Fibroblast of skin of scalp (primary cell): ENCODE measurements at places on chromosomes 5 and 9.
A peak's percentile ranks its signal among the peaks of the same experiment; 100 is the strongest.

DNA sequence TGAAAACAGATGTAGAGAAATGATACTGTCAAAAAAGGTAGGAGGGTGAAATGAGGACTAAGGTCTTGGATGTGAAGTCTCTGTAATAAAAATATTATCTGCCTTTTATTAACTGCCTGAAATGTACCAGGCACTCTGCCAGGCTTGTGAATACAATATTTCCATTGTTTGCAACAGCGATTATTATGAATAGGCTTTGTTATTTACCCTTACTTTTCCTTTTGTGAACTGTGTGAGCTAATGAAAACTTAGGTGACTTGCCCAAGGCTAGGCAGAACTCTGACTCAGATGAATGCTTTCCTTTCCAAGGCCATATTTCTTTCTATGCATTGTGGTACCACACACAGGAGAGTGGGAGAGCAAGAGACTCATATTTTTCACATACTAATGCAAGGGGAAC is 204.1 kb downstream of the CDH12 start:
- DNase-seq, result no peak

GRCh38 chr5:93915142-93915553 is 173.7 kb upstream of the POU5F2 start:
- DNase-seq, result peak; percentile 60

DNA sequence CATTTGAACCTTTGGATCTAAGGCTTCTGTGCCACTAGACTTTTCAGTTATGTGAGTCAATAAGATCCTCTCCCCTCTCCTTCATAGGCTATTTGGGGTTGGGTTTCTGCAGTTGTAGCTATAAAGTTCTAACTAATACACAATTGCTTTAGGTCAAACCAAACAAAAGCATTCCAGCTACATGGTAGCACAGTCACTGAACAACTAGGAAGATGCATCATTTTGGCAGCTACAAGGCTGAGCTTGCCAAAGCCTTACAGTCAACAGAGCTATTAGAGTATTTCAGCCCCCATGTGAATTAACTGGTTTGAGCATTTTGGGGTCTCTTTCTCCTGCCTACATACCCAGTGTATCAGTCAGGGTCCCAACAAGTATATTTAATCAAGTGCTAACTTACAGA is 234.6 kb downstream of the ZNF608 start:
- no peak for DNase-seq

GRCh38 chr5:125536582-125536981 is 790.1 kb upstream of the ZNF608 start:
- DNase-seq, result peak; percentile 82

GRCh38 chr5:35847961-35848360 is 8.7 kb upstream of the IL7R start:
- DNase-seq, result no peak

GRCh38 chr9:110815361-110815760 is 146.8 kb downstream of the MUSK start:
- DNase-seq, result no peak

- DNase-seq, result no peak
Measured at GRCh38 chr5:157369507-157369906, 90.5 kb upstream of the NIPAL4 start.

DNA sequence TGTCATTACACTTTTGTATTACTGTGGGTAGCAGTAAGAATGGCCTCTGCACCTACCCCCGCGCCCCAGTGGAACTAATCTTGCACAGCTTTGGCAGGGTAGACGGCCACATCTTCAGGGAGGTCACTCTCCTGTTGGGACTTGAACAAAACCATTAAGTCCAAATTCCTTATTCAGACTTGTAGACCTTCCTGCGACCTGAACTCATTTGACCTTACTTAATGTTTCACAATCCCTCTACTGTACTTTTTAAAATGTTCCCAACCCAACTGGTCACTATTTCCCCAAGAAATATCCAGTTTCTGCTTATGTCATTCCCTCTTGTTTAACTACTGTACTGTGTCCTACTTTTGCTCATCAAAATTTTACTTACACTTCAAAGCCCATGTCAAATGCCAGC is 5.3 kb upstream of the FAM120AOS start:
- no peak for DNase-seq

- DNase-seq, result no peak
Measured at GRCh38 chr9:82865524-82865923, 197.4 kb downstream of the RASEF start.

DNA sequence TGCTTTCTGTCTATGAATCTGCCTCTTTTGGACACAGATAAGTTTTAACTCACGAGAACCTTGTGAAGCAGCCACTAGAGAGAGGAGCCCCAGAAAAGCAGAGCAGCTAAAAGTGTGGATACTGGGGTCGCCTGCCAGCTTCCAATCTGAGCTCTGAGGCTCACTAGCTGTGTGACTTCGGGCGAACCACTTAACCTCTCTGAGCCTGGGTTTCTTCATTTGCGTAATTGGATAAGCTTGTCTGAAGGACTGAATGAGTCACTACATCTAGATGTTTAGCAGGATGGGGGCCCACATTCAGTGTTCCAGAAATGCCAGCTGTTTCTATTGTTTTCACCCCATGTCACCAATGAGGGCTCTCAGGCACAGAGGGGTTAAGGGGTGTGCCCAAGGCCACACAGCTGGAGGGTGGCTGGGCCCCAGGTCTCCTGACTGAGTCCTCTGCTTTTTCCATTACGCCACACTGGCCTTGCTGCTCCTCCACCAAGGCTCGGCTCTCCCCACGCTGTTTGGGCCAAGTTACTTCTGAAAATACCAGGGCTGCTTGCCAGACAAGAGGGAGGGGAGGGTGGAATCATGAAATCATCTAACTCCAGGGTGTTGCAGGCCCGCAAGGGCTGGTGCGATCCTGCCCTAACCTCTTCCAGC is 36.2 kb downstream of the SH3PXD2B start:
- DNase-seq, result peak; percentile 97

- DNase-seq, result no peak
Measured at GRCh38 chr5:146872188-146872587, 6.4 kb downstream of the PPP2R2B start.

- DNase-seq, result no peak
Measured at GRCh38 chr5:73005886-73006285, 50.0 kb downstream of the FCHO2 start.

DNA sequence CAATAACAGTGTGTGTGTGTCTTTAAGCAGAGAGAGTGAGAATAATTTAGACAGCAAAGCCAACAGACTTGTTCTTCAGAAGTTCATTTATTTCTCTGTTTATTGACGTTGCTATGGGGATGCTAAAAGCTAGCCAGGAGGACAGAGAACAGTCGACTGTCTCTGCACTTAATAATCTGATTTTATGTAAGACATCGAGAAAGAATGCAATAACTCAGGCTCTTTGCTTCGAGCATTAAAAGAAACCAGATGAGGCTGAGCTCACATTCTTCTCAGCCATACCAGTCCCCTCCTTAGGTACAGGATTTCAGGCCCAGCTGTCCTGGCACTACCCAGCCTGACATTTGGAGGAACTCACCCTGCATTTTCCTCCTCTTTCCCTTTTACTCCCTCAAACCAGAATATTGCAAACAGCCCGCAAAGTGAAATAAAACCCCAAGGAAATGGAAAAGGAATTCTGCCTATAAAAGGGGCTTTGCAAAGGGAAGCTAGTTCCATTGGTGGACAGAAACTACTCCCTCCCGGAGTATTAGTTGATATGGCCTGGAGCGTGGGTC is 44.5 kb upstream of the DPYSL3 start:
- peak; percentile 88 for DNase-seq

GRCh38 chr5:139287890-139288635 is 5.5 kb upstream of the MATR3 start:
- DNase-seq, result no peak

DNA sequence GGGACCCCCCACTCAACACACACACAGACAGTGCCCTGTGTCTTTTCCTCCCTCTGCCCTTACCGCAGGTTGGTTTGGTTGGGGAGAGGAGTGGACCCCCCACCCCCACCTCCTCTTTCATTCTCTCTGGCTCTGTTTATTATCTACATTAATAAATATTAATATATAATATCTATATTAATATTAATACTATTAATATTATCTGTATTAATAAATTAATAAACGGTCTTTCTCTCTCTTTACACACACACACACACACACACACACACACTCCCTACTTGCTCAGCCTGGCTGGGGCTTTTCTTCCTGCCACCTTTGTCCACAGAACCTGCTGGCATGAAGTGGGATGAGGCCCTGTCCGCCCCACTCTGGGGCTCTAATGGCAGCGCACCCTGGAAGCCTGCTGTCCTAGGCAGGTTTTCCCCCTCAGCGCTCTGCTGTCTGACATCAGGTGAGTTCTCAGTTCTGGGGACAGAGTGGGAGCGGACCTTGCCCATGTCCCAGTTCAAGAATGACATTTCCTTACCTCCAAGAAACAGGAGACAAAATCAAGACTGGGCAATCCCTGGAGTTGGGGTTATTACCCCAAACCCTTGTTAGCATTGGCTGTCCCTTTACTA is 10.5 kb upstream of the SMIM32 start:
- no peak for DNase-seq

- DNase-seq, result no peak
Measured at GRCh38 chr5:125209650-125210049, 463.2 kb upstream of the ZNF608 start.

DNA sequence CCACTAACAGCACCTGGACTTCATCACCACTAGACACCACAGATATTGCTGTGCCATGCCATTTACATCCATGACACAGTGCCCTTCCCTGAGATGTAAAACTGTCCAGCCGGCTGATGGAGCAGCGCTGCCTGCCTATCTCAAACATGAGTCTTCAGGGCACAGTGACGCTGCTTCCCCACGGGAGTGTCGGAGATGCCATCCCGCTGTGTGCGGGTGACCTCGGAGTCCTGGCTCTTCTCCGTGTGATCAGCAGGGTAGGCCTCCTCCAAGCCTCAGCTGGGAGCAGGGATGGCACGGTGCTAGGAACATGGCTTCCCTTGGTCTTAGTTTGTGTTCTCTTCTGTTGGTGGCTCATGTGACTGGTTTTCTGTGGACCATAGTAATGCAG is 130.3 kb upstream of the FAM120A start:
- DNase-seq, result no peak

GRCh38 chr9:70491426-70492318 is 77.2 kb upstream of the KLF9 start:
- DNase-seq, result no peak

- no peak for DNase-seq
Measured at GRCh38 chr9:132744881-132745755, 74.9 kb downstream of the GTF3C4 start.
